Sciatic nerve (tissue), 2 donors: ENCODE measurements at places on chromosomes 3 and 15.
A peak's percentile ranks its signal among the peaks of the same experiment; 100 is the strongest.

- DNase-seq = no peak
Measured at GRCh38 chr3:166461626-166462025, 624.4 kb upstream of the BCHE start.

- peak; percentile 66 for DNase-seq
Measured at GRCh38 chr3:160754371-160754854, 1.6 kb upstream of the PPM1L start.

DNA sequence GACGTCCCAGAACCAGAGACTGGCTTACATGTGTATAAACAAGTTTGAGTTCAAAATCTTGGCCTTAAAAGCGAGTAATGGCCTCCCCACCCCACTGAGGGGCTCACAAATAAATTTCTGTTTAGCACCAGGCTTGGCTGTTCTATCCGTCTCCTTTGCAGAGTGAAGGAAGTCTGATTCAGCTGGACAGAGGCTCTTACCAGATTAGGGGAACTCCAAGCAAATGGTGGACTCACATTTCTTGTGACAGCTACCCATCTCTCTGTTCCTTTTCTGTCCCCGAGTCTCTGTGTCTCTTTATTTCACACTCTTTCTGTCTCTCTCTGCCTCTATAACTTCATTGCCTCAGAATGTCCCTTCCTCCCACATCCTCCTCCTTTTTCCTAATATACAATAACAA is 62.7 kb downstream of the DGKG start:
- DNase-seq = no peak

DNA sequence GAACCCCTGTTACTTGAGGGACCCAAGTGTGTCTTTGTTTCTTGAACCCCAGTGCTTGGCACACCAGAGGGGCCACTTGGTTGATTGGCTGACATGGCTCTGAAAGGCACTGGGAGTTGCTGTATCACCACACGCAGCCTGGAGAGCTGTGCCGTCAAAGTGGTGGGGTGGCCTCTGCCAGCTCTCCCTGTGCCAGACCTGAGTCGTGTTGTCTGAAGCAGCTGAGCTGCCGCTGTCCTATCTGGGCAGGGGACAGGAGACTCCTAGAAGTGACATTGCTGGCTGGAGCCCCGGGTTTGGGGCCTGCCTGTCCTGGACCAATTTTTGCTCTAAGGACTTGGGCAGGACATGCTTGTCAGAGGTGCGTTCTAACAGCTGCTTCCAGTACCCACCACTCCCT is 5.5 kb upstream of the SNX22 start:
- DNase-seq = no peak

DNA sequence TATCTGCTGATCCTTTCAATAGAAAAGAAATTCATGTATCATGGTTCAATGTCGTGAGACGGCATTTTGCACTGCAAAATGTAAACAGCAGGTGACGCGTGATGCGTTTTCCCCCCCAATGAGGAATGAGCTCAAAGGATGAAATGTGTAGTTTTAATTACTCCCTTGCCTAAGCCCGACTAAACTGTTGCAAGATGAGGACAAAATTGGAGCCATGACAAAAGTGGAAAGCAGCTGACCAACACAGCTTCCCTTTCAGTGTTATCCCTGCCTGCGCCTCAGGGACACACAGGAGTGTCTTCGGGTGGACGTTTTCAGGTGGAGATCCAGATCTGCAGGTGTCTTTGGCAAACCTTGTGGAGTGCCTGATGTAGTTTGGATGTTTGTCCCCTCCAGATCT is 92.0 kb downstream of the GABRG3 start:
- no peak for DNase-seq

DNA sequence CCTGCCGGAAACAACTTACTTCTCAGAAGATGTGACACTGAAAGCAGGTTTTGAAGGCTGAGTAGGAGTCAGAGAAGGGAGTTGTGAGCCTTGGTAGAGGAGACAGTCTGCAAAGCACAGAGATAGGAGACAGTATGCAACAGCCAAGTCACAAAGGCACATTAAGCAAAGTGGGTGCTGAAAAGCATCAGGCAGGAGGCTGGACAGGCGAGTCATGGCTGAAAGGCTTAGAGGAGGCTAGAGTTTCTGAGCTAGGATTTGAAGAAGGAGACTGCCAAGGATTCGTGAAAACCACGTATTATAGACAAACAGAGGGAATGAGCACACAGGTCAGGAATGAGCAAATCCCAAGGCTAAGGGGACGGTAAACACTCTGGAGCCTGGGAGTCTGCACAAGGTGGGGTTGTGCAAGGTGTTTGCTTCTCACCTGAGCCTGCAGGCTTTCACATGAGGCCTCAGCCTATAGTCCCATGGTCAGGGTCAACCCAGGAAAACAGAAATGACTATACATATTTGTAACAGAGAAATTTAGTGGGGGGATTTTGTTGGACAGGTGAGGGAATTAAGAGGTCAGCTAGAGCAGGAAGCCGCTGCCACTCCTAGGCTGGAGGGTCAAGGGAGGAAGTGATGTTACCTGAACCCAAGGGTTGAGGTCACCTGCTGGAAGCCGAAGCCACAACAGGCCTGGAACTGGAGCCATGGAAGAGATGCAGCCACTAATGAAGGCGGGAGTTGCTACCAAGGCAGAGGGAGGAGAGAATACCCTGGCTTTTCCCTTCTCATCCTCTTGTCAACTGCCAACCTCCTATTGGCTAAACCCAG is 23.1 kb upstream of the TRIM71 start:
- DNase-seq = no peak

- no peak for DNase-seq
Measured at GRCh38 chr3:47365213-47366153, 15.3 kb upstream of the PTPN23 start.

DNA sequence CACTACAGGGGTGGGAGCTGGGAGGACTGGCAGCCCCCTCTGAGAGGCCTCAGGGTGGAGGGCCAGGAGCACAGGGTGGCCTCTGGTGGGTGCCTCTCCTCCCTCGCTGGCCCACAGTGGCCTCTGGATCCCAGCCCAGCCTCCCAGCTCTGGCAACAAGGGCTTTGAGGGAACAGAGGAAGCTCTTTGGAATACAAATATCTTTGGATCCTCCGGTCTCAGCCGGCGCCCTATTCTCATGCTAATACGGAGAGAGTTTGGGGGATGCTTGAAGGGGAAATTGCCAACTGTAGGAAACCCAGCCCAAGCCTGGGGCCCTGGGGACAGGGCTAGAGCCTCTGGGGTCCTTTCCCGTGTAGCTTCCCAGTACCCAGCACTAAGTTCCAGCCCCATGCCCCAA is 33.4 kb upstream of the INSYN1 start:
- DNase-seq = no peak

DNA sequence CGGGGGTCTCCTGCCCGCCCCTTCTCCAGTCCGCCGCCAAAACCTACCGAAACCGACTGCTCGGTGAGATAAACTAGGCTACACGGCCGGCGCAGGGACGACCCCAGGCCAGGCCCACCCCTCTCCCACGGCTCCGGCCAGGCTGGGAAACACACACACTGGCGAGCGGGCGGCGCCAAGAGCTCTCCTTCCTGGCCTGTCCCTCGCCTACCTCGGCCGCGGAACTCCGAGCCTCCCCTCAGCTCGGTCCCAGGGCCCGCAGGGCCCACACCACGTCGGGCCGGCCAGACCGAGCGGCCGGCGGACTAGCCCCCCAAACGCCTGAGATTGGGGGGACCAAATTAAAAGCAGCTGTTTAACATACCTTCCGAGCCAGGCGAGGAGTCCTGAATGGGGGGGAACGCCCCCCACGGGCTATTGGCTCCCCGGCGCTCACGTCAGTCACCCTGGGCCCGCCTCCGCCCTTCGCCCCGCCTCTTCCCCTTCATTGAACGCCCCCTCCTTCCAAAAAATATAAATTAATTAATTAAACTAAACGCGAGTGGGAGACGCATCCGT is 4.0 kb upstream of the SIN3A start:
- peak; percentile 94 for DNase-seq

- no peak for DNase-seq
Measured at GRCh38 chr15:79675982-79676381, 220.8 kb downstream of the MTHFS start.
